NCI-H1436 (cell line): ENCODE measurements at places on chromosomes 16 and 17.

- DNase-seq = no peak
Observed at GRCh38 chr17:48603959-48604769, 622 bp downstream of the HOXB6 start.

DNA sequence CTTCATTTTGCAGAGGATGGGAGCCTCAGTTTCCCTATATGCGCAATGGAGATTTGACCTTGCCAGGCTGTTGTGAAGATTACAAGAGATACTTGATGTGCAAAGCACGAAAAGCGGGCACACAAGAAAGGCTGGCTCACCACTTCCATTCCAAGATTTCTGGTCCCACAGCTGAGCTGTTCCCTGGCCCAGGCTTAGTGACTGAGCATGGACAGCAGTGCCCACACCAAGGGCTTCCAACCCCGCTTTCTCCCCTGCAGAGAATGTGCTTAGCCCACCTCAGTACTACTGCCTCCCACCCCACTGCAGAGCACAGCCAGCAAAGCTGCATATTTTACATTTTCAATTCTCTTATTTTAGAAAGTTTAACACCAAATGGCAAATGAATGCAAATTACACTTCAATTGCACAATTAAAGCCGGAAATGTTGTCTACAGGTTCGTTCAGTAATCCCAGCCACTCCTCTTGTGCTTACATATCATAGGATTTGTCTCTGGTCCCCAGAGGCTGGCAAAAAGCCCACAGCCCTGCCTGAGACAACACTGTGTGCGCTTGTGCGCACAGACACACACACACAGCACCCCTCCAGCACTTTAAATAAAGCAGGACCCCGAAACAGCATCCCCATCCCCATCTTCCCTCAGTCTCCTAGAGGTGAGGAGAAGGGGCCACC lies 51.8 kb downstream of the VAC14 start:
- no peak for DNase-seq

GRCh38 chr17:72588961-72589360 lies 468.1 kb downstream of the SOX9 start:
- peak; percentile 77 for DNase-seq

DNA sequence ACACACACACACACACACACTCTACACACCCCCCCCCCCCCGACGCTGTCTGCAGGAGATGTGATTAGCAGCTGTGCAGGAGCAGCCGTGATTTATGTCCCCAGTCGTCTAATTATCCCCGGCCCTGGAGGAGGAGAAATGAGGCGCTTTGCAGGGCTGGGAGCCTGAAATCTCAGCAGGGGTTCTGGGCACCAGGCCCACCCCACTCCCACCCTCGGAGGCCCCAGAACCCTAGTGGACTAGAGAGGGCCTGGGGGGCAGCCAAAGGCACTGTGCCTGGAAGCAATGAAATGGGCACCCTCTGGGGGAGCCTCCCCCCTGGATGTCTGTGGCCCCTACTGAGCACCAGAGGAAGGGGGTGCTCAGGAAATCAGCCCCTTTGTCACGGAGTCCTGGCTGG lies 134.2 kb upstream of the CIBAR2 start:
- DNase-seq = peak; percentile 37

DNA sequence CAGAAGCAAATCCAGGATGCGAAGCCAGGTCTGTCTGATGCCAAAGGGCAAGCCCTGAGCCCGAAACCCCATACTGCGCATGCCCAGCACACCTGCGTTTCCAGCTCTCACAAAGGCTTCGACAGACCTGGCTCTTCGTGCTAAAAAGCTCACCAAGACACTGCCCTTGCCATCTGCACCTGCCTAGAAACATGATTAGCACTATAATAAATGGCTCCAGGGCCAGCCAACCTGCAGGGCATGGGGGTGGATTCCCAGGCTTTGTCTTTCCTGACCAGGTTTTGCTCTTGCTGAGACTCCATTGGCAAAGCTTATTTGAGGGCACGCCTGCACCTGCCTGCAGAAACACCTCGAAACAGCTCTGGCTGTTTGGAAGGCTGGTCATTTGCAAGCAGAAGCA lies 14.4 kb upstream of the PLD6 start:
- no peak for DNase-seq

DNA sequence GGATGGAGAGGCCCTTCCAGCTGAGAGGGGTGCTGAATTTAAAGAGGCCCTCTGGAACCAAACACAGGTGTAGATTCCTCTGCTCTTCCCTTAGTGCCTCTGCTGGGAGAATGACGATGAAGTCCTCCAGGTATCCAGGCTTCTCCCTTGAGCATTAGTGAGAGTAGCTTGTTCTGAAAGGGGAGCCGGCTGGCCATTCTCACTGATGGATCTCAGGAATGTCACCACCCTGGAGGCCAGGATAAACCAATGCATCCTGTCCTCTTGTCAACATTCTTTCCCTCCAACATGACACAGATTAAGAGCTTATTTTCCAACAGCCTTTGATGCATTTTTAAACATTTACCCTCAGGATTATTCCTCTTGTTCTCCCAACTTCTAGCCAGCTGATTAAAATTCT lies 325.5 kb downstream of the CA10 start:
- no peak for DNase-seq

GRCh38 chr17:40901981-40902474 lies 17.0 kb upstream of the KRT20 start:
- peak; percentile 56 for DNase-seq
